ENCODE measurements at places on chromosomes 11 and 22.

- no peak for DNase-seq
- no peaks in the 10 kb centered on the region for H3K36me3 ChIP-seq
- peaks cover 21% of the 10 kb centered on the region for H3K4me1 ChIP-seq
- no peak overlapping the region for H3K4me3 ChIP-seq
Observed at GRCh38 chr22:40383905-40384304, 13.5 kb downstream of the SGSM3 start.

DNA sequence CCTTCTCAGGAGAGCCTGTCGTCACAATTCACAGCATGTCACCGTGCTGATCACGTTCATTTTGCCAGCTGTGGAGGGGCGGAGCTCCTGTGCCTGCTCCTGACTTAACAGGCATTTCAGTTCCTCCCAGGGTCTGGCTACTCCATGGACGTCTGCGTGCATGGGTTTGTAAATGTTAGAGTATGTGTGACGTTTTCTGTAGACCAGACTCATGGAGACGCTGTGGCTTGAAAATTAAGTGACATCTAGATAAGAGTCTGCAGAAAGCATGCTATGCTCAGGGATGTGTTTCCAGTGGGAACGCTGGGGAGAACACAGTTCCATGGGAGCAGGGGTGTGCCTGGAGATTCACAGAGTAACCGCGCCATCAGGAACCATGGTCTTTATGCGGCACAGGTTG lies 804.0 kb downstream of the TBC1D22A start:
- H3K27me3 ChIP-seq: peaks cover 19% of the 10 kb centered on the region
- H3K27ac ChIP-seq: no peak overlapping the region
- DNase-seq: no peak
- H3K4me1 ChIP-seq: no peaks in the 10 kb centered on the region

DNA sequence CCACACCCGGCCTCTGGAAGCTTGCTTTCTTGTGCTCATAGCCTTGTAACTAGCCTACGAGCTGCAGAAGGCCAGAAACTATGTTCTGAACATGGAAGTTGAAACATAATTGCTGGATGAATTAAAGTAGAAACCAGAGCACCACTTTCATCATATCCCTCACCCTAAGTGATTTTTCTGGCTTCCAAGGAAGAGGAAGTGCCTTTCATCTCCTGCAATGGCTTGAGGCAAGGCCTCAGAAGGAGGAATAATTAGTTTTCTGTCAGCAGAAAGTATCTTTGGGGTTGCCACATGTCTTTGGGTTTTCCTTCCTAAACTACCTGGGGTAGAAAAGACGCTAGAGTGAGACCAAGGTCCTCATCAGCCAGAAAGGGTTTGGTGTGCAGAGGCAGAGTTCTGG lies 14.5 kb downstream of the RPL27A start:
- H3K27ac ChIP-seq: no peak overlapping the region
- no peaks in the 10 kb centered on the region for H3K27me3 ChIP-seq
- DNase-seq: no peak

DNA sequence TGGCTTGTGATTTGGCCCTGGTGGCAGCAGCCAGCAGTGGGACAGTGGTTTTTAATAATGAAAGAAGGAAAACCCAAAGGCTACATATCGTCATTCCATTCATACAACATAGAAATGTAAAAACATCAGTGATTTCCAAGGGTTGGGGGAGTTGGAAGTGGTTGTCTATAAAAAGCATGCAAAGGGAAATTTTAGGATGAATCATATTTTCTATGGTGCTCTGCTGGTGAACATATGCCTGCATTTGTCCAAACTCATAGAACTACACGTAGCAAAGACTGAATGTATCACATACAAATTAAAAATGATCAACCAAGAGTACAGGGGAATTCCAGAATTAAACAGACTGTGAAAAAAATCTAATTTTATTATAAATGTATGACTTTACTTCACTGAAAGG lies 11.1 kb downstream of the OR5B3 start:
- no peaks in the 10 kb centered on the region for H3K4me1 ChIP-seq
- no peak for DNase-seq
- no peaks in the 10 kb centered on the region for H3K36me3 ChIP-seq
- H3K4me3 ChIP-seq: no peak overlapping the region
- H3K27ac ChIP-seq: no peak overlapping the region
- H3K27me3 ChIP-seq: no peaks in the 10 kb centered on the region

GRCh38 chr11:15640318-15640717 lies 525.6 kb downstream of the INSC start:
- DNase-seq: no peak
- no peaks in the 10 kb centered on the region for H3K36me3 ChIP-seq
- H3K27ac ChIP-seq: no peak overlapping the region
- no peak overlapping the region for H3K4me3 ChIP-seq

DNA sequence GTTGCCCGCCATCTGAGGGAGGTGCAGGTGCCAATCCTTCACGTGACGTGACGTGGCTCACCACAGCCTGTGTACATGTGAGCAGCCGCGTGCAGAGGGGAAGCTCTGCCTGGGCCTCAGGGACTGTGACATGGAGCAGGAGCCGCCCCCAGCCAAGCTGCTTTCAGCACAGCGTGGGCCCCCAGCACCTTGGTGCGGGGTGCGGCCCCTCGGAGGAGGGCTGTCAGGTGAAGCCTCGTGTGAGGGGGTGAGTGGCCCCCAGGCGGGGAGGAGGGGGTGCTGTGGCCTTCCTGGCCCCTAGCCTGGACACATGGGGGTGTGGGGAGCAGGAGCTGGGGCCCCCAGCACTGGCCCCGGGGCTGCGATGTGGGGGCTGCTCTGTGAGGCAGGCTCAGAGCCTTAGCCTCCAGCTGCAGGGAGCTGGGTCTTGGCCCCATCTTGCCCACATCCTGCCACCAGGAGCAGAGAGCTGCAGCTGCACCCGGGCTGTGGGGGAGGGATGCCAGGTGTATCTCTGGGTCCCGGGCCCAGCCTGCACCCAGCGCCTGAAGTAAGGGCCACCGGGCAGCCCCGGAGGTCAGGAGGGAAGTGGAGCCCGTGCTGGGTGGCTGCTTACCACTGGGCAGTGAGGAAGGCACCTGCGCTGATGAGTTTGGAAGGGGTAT lies at the start of gene ADORA2A:
Gene ADORA2A (plus strand): TSS at position 100 of the 665 bp plus-strand sequence. CDS start 5,806 bp downstream, outside the sequence.
- H3K4me1 ChIP-seq: peaks cover 38% of the 10 kb centered on the region
- DNase-seq: no peak
- no peak within 1 kb of the TSS for H3K4me3 ChIP-seq

DNA sequence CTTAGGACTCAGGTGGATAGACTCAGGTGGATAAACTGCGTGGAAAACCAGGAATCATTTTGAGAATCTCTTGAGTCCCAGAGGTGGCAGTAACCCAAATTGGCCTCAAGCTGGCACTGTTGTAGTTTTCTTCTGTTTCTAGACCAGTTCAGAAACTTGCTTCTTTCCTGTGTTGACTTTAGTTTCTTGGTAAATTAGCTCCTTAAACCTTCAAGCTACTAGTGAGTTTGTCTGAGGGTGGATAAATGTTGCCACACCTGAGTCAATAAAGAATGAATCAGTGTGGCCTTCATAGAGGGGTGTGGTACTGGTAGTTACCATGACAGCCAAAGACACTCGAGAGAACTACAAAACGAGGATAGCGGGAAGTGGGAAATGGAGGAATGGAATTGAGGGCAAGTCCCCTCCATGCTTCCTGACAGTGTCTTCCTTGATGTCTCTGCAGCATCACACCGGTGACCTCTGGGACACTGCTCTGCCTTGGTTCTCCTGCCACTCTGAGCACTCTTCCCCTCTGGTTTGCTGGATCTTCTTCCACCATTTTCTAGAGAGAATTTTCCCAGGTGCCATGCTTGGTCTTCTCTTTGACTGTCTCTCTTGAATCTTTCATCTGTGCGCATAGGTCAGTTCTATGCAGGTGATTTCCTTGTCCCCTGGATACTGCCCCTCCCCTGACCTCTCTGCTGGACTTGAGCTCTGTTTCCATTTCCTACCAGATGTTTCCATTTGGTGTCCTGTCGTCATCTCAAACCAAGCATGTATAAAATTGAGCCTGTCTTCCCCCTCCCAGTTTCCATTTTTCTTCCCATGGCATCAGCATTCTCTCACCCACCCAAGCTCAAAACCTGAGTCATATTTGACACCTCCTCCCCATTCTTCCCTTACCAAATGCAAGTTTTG lies 7.2 kb downstream of the POLD4 start:
- peaks cover 16% of the 10 kb centered on the region for H3K4me1 ChIP-seq
- H3K27me3 ChIP-seq: no peaks in the 10 kb centered on the region
- peak; percentile 32 for DNase-seq
- no peaks in the 10 kb centered on the region for H3K36me3 ChIP-seq
